Activated CD8-positive, alpha-beta T cell treated with anti-CD3 and anti-CD28 coated beads for 36 hours (primary cell): ENCODE measurements at places on chromosomes 1 and 21.

GRCh38 chr1:167676916-167677848, 44.6 kb upstream of the MPZL1 start:
- no peaks in the 10 kb centered on the region for H3K27me3 ChIP-seq
- H3K27ac ChIP-seq: peak overlapping the region; percentile 66
- DNase-seq: no peak
- peaks cover 38% of the 10 kb centered on the region for H3K36me3 ChIP-seq

GRCh38 chr1:177023249-177023648, 141.3 kb downstream of the ASTN1 start:
- H3K4me3 ChIP-seq: no peak overlapping the region
- H3K4me1 ChIP-seq: no peaks in the 10 kb centered on the region
- no peaks in the 10 kb centered on the region for H3K27me3 ChIP-seq
- DNase-seq: no peak

GRCh38 chr1:38114241-38115026, 67.8 kb upstream of the POU3F1 start:
- H3K27ac ChIP-seq: no peak overlapping the region
- peaks cover 4% of the 10 kb centered on the region for H3K27me3 ChIP-seq
- DNase-seq: peak; percentile 7
- H3K4me3 ChIP-seq: no peak overlapping the region
- no peaks in the 10 kb centered on the region for H3K36me3 ChIP-seq
- H3K4me1 ChIP-seq: no peaks in the 10 kb centered on the region

DNA sequence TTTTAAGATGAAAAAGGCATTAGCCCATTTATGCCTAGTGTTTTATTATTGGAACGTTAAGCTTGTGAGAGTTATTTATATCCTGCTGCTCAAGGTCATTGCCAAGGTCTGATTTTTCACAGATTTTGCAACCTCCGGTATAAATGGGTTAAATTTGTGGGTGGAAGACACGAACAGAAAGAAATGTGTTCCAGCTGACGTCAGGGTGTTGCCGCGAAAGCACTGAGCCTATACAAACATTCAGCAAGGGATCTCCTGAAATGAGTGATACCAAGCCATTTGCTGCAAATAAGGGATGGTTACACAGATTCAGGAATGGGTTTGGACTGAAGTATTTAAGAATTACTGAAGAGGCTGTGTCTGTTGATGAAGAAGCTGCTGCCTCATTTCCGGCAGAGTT, 32.2 kb downstream of the TMED5 start:
- no peak overlapping the region for H3K4me3 ChIP-seq
- DNase-seq: no peak
- H3K36me3 ChIP-seq: peaks cover 40% of the 10 kb centered on the region
- peak overlapping the region; percentile 63 for H3K27ac ChIP-seq
- H3K27me3 ChIP-seq: no peaks in the 10 kb centered on the region

- no peak overlapping the region for H3K27ac ChIP-seq
- no peaks in the 10 kb centered on the region for H3K27me3 ChIP-seq
- H3K36me3 ChIP-seq: peaks cover 4% of the 10 kb centered on the region
- no peak for DNase-seq
- no peak overlapping the region for H3K4me3 ChIP-seq
Measured at GRCh38 chr1:54080598-54081049, 27.2 kb downstream of the TCEANC2 start.

DNA sequence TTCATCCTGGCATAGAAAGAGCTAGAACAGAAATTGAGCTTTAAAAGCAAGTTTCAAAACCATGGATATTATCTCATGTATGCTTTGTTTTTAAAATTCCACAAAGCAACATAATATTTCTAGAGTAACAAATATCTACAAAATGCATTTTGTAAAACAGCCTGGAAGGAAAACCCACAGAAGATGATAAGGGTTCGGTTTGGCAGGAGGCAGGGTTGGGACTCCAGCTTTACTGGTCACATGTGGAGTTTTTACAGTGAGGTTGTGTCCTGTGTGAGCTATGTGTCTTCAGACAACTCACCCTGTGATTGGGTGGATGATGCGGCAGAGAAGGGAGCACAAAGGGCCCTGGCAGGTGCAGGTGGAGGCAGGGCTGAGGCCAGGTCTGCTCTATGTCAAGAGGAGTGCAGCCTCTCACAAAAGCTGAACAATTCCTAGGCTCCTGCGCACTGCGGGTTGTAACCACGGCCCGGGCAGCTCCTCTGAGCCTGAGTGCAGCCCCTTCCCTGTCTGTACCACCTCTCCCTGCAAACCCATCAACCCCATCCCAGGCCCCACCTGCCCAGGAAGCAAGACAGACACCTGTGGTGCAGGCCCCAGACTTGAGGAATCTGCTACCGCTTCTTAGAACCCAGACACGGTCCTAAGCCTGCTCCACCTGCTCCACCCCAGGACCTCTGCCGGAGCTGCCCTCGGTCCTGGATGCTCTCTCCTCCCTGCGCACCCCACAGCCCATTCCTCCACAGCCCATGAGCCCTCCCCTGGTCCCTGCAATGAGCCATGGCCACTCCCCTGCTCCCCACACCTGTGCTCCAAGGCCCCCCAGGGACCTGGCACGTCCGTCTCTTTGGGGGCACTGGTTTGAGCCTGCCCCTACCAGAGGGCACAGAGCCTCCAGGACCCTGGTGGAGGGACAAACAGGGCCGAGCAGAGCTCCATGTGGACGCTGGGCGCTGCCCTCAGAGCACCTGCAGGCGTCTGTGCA, 2.8 kb upstream of the COL18A1 start:
- no peak overlapping the region for H3K4me3 ChIP-seq
- H3K27me3 ChIP-seq: peaks cover 49% of the 10 kb centered on the region
- no peaks in the 10 kb centered on the region for H3K36me3 ChIP-seq
- H3K27ac ChIP-seq: no peak overlapping the region

DNA sequence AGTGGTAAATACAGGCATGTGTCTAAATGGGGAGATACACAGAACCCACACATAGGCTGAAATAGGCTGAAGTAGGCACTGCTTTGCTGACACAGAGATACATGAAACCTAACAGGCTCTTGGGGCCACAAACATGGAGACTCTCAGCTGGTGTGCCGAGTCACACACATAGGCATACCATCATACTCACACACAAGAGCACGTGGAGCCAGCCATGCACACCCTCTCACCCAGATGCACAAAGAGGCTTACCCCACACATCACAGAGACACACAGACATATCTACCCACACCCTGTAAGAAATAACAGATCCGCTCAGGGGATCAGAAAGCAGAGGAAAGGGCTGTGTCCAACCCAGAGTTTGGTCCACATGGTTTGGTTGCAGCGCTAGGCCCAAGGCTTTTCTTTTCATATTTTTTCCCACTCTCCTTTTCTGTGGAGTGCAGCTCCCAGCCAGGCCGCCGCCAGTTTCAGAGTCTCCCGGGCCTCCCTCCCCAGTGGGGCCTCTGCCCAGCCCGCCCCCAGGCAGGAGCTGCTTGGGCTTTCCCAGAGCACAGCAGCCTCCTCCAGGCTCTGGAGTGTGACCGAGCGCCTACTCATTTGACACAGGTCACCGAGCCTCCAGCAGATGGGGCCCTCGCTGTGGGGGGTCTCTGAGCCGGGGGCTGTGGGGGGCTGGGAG, 3.9 kb upstream of the POU3F1 start:
- DNase-seq: no peak
- no peak overlapping the region for H3K27ac ChIP-seq
- H3K4me1 ChIP-seq: peaks cover 15% of the 10 kb centered on the region
- no peaks in the 10 kb centered on the region for H3K36me3 ChIP-seq

DNA sequence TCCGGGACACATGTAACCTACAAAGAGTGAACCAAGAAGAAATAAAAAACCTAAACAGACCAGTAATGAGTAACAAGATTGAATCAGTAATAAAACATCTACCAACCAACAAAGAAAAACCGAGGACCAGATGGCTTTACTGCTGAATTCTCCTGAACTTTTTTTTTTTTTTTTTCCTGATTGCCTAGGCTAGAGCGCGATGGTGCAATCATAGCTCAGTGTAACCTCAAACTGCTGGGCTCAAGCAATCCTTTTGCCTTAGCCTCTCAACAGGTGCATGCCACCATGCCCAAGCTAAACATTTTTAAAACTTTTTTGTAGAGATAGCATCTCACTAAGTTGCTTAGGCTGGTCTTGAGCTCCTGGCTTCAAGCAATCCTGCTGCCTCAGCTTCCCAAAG, 11.2 kb upstream of the FGGY start:
- DNase-seq: no peak
- H3K27me3 ChIP-seq: peaks cover 2% of the 10 kb centered on the region
- H3K27ac ChIP-seq: no peak overlapping the region
- no peaks in the 10 kb centered on the region for H3K36me3 ChIP-seq

DNA sequence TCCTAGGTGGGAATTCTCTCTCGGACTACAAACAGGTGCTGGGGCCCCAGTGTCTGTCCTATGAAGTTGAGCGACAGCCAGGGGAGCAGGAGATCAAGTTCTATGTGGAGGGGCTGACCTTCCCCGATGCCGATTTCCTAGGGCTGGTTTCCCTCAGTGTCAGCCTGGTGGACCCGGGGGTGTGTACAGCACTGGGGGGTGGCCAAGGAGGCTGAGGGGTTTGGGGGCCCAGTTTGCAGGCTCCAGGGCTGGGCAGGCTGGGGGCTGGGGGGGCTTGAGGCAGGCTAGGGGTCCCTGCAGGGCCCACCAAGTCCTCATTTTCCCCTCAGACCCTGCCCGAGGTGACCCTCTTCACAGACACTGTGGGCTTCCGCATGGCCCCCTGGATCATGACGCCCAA, 20.3 kb upstream of the PADI3 start:
- H3K36me3 ChIP-seq: no peaks in the 10 kb centered on the region
- no peaks in the 10 kb centered on the region for H3K27me3 ChIP-seq
- no peaks in the 10 kb centered on the region for H3K4me1 ChIP-seq
- H3K4me3 ChIP-seq: no peak overlapping the region
- H3K27ac ChIP-seq: no peak overlapping the region

GRCh38 chr1:94236013-94236491, 1.3 kb downstream of the ARHGAP29 start:
- peaks cover 10% of the 10 kb centered on the region for H3K4me1 ChIP-seq
- H3K4me3 ChIP-seq: peak overlapping the region; percentile 48
- H3K27ac ChIP-seq: no peak overlapping the region
- DNase-seq: no peak
- no peaks in the 10 kb centered on the region for H3K36me3 ChIP-seq

GRCh38 chr1:73914951-73915350, 283.0 kb downstream of the LRRIQ3 start:
- H3K27me3 ChIP-seq: no peaks in the 10 kb centered on the region
- H3K27ac ChIP-seq: no peak overlapping the region
- no peak overlapping the region for H3K4me3 ChIP-seq
- no peaks in the 10 kb centered on the region for H3K36me3 ChIP-seq

GRCh38 chr21:44337941-44338895, 972 bp downstream of the CFAP410 start:
- DNase-seq: peak; percentile 51
- peak overlapping the region; percentile 62 for H3K27ac ChIP-seq
- peaks cover 14% of the 10 kb centered on the region for H3K4me1 ChIP-seq
- peak overlapping the region; percentile 52 for H3K4me3 ChIP-seq
- H3K27me3 ChIP-seq: no peaks in the 10 kb centered on the region

- no peak for DNase-seq
- no peaks in the 10 kb centered on the region for H3K36me3 ChIP-seq
- H3K4me1 ChIP-seq: peaks cover 9% of the 10 kb centered on the region
- peaks cover 8% of the 10 kb centered on the region for H3K27me3 ChIP-seq
- no peak overlapping the region for H3K4me3 ChIP-seq
Measured at GRCh38 chr1:221430152-221430960, 311.5 kb downstream of the DUSP10 start.

GRCh38 chr1:199046618-199047017, 407.8 kb downstream of the PTPRC start:
- no peak overlapping the region for H3K27ac ChIP-seq
- H3K4me3 ChIP-seq: no peak overlapping the region
- DNase-seq: no peak

GRCh38 chr1:231383159-231383860, 38.8 kb downstream of the EGLN1 start:
- H3K27me3 ChIP-seq: no peaks in the 10 kb centered on the region
- peaks cover 7% of the 10 kb centered on the region for H3K36me3 ChIP-seq
- peaks cover 35% of the 10 kb centered on the region for H3K4me1 ChIP-seq
- H3K4me3 ChIP-seq: no peak overlapping the region
- DNase-seq: no peak

DNA sequence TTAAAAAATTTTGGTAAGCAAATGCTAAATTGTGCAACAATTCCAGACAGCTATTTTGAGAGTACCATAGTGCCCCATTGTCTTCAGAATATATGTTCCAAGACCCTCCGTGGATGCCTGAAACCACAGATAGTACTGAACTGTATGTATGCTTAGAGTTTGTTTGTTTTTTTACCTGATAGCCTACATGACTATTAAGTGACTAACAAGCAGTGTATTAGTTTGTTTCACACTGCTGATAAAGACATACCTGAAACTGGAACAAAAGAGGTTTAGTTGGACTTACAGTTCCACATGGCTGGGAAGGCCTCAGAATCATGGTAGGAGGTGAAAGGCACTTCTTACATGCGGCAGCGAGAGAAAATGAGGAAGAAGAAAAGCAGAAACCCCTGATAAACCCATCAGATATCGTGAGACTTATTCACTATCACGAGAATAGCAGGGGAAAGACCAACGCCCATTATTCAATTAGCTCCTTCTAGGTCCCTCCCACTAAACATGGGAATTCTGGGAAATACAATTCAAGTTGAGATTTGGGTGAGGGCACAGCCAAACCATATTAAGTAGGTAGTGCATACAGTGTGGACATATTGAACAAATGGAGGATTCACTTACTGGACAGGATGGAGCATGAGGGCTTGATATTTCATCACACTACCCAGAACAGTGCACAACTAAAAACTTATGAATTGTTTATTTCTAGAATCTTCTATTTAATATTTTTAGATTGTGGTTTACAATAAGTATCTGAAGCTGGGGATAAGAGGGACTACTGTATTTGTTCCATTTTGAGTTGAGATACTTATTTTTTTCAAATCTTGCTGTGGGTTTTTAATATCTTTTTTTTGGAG, 78.5 kb downstream of the LHX9 start:
- DNase-seq: no peak
- H3K36me3 ChIP-seq: no peaks in the 10 kb centered on the region
- H3K4me1 ChIP-seq: no peaks in the 10 kb centered on the region
- H3K27ac ChIP-seq: no peak overlapping the region
- no peak overlapping the region for H3K4me3 ChIP-seq

DNA sequence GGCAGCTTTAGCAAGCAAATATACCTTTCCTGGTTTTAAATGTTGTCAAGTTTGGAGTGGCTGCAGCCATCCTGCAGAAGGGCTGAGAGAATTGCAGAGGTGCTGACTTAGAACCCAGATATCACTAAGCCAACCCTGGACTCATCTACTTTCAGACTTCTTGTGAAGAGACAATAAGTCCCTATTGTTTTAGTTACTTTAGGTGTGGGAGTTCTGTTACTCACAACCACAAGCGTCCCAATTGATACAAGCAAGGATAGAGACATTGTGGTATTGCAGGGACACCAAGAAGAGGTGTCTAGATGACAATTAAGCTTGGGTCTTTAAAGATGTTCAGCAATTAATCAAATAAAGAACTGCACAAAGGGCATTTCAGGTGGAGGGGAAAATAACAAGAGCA, 8.8 kb upstream of the ETV3 start:
- no peak for DNase-seq
- no peak overlapping the region for H3K4me3 ChIP-seq
- H3K27me3 ChIP-seq: no peaks in the 10 kb centered on the region

- H3K27ac ChIP-seq: no peak within 1 kb of the TSS
- peaks cover 55% of the 10 kb centered on the region for H3K27me3 ChIP-seq
- DNase-seq: peak; percentile 85
- H3K36me3 ChIP-seq: no peaks in the 10 kb centered on the region
- H3K4me1 ChIP-seq: no peaks in the 10 kb centered on the region
Measured at GRCh38 chr1:39901714-39902459, at the start of gene MYCL. Gene MYCL, minus strand, starts transcription at chr1:39901917. Its CDS starts 483 bp downstream, at chr1:39901434.
